ENCODE measurements at places on chromosomes 12 and 14. TPM values are rescaled to one million over a fixed set of nuclear protein-coding genes. Genes with fewer than 3 reads are reported as not detected.
A peak's percentile ranks its signal among the peaks of the same experiment; 100 is the strongest.

DNA sequence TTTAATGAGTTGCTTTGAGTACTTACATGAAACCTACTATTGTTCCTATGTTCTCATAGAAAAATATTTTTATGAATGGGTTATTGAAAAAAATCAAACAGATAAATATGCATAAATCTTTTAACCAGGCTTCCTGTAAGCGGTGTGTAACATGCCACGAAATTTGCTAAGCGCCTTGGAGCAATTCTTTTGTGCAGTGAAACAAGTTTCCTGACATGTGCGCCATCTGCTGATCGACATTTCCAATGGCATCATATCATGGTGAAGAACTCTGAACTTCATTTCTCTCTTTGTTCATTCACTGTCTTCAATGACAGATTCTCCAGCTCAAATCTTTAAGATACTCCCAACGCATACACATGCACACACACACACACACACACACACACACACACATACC is 145.6 kb upstream of the NAV3 start:
- DNase-seq = peak; percentile 21

- no peak for DNase-seq
Measured at GRCh38 chr14:68623826-68624225, 169.0 kb downstream of the ZFP36L1 start.

DNA sequence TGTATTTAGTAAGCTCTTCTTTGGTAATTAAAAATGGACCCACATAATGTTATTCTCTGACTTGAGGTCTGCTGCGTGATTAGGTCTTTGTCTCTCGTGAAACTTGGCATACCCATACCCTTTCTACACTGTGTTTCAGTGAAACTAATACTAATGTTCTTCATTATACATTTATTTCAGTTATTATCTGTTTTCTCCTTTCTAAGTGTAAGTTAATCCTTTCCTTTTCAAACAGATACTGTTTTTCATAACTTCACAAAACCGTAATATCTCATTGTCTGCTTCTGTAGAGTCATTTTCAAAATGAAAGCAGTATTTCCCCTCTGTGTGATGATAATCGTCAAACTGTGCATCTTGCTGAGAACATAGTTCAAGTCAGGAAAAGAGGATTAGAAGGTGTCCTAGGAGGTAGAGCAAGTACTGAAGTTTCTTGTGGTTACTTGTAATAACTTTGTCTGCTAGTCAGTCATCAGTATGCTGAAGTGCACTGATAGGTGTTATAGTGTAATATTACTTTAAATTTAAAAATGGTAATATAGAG is 15.9 kb downstream of the PYROXD1 start:
- DNase-seq = no peak

DNA sequence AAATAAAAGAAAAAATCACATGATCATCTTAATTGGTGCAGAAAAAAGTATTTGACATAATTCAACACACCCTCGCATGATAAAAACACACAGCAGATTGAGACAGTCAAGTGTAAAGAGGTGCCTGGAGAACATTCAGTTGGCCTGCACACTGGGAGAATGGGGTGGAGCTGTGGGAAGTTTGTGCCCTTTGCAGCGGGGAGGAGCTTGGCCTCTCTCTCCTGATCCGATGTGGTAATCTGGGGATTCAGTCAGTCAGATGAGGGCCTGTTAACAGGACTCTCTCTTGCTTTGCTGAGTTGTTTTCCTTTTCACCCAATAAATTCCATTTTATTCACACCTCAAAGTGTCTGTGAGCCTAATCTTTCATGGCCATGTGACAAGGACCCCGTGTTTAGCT is 5.9 kb downstream of the SERPINA6 start:
- DNase-seq = no peak

DNA sequence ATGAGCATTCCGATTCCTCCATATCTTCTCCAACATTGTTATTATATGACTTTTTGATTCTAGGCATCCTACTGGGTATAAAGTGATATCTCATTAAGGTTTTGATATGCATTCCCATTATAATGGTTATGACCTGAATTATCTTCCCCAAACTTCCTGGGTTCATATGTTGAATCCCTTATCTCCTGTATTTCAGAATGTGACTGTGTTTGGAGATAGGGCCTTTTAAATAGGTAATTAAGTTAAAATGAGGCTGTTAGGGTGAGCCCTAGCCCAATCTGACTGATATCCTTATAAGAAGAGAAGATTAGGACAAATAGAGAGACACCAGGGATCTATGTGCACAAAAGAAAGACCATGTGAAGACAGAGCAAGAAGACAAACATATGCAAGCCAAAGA is 96.9 kb upstream of the PMCH start:
- DNase-seq = no peak

The HCAR1 gene
- 0.08 TPM for total RNA-seq

GRCh38 chr12:5636907-5637306 is 205.0 kb downstream of the NTF3 start:
- no peak for DNase-seq

The SLC17A8 gene
- total RNA-seq = not detected
